ENCODE measurements at places on chromosomes 4 and X.

GRCh38 chr4:3295837-3296624 is 3.2 kb downstream of the RGS12 start:
- no peak for DNase-seq

DNA sequence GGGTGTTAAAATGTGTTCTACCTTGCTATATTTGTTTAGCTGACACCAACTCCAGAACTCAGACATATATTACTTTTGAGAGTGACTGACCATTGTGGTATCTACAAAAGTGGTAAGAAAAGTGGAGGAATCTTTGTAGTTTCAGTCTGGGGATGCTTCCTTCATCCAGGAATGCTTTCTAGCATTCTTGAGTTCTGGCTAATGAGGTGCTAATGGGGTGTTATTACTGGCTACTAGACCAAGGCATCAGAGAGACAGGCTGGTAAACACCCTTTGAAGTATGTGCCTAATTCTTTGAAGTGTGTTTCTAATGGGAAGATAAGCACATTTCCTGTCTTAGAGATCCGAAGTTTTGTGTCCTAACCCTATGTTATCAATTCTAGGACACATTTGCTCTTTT is 310.4 kb downstream of the SPRY1 start:
- no peak for DNase-seq

GRCh38 chrX:28850955-28851354 is 263.7 kb downstream of the IL1RAPL1 start:
- DNase-seq, result no peak

DNA sequence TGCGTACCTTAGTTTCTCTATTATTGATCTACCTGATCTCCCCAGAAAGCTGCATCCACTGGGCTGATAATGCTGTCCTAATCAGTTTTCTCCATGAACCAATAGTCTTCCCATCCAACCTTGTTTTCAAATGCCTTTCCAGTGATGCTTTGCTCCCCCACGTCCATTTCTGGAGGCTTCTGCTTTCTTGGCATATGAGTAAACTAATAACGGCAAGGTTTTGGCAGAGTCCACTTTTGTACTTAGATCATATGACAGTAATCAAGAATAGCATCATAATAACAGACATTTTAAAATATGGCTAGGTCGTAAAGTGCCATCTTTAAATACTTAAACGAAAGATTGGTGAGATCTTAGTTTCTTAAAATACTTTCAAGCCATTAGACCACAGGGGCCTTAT is 38.4 kb upstream of the FAM9B start:
- no peak for DNase-seq

- no peak for DNase-seq
Measured at GRCh38 chrX:53116101-53116500, 22.2 kb downstream of the KANTR start.

- DNase-seq, result no peak
Measured at GRCh38 chrX:118222421-118222820, 105.8 kb upstream of the KLHL13 start.
